GM12892 (cell line): ENCODE measurements at places on chromosomes 6 and 20.

DNA sequence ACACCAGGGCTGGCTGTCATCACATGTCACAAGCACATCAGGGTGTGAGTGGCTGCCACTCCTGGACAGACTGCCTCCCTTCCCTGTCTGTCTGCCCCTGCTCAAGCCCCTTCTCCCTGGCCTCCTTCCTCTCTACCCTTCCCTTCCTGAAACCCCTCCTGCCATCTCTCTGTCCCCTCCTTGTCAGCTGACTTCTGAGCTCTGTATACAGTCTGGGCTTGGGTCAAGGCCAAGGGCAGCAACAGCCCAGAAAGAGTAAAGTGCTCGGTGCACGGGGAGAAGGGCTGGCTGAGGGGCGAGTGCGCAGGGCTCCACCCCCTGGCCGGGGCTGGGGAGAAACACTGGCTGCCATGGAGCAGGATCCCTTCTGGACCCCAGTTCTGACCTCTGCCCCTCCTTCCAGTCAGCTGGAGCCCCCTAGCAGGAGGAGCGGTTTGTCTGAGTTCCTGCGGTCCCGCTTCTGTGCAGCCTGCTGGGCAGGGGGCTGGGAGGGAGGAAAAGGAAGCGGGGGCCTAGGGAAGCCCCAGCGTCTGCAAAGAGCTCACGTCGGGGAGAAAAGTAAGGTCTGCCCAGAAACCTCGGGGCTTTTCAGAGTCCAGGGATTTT, 2.0 kb downstream of the LKAAEAR1 start:
- no peak for DNase-seq

GRCh38 chr20:48265791-48266190, 480.5 kb upstream of the SULF2 start:
- DNase-seq = no peak

GRCh38 chr6:113873043-113873667, 16.0 kb downstream of the MARCKS start:
- no peak for DNase-seq

GRCh38 chr20:49982072-49982345, 771 bp upstream of the SNAI1 start:
- no peak for DNase-seq

DNA sequence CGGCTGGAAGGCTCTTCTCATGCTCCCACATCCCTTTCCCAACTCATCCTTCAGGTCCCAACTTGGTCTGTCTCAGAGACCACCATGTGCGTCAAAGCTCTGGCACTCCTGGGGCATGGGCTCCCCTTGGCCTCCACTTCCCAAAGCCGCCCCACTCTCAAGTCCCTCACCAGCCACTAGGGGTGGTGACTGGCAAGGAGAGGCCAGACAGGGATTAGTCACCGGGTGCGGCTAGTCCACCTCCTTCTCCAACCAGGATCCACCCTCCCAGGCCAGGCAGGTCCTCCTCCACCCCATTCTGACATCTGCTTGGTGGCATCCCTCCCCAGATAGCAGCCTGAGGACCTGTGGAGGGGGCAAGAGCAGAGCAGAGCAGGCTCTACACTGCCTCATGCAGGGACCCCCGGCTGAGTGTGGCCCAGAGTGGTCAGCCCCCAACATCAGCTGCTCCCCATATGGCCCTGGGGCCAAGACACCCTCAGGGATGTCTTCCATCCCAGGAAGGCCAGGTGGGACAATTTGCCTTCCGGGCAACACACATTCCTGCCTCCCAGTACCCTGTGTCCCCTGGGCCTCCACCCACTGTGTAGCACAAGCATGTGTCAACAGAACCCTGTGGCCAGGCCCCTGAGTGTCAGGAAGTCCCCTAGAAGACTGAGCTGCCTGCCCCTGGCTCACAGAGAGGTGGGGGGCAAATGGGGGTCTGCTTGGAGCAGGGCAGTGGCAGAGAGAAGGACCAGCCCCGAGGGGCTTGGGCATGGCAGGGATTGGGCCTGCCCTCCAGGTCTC, 29.2 kb downstream of the YTHDF1 start:
- no peak for DNase-seq

DNA sequence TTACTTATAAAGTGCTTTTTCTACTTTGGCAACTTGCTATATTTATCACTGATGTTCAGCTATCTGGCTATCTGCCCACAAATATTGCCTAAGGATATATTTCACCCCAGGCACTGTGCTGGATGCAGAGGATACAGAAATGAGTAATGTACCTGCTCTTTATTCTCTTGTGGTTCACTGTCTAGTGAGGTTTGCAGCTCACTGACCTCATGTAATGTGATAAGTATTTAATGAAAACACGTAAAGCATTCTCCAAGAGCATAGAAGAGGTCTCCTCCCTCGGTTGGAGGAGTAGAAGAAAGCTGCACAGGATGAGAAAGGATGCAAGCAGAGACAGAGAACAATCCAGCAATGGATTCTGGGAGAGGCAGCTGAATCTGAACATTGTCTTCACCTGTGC, 610.7 kb downstream of the CBLN4 start:
- DNase-seq = no peak

DNA sequence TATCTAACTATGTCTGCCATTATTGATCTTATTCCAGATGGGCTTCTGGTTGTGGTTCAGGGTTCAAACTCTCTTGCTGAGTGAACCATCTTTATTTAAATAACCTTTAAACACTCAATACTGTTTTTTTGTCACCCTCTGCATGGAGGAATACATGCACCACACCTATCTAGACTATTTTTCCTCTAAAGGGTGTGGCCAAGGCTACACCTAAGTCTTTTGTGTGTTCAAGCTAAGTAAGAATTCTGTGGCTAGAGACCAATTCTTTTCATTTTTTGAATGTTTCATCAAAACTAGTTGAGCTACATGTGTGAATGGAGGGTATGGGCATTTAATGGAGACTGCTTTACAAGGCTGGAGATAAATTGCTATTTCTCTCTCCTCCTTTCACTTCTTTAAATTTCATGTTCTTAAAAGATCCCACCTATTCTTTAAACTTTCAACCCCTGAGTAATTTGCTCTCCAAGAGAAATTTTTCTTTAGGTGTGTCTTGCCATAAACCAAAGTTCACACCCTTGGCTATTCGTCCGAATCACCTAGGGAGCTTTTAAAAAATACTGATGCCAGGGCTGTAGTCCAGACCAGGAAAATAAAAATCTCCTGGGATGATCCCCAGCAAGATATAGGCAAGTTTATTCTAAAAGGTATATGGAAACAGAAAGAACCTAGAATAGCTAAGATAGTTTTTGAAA, 24.8 kb upstream of the MBOAT1 start:
- no peak for DNase-seq

DNA sequence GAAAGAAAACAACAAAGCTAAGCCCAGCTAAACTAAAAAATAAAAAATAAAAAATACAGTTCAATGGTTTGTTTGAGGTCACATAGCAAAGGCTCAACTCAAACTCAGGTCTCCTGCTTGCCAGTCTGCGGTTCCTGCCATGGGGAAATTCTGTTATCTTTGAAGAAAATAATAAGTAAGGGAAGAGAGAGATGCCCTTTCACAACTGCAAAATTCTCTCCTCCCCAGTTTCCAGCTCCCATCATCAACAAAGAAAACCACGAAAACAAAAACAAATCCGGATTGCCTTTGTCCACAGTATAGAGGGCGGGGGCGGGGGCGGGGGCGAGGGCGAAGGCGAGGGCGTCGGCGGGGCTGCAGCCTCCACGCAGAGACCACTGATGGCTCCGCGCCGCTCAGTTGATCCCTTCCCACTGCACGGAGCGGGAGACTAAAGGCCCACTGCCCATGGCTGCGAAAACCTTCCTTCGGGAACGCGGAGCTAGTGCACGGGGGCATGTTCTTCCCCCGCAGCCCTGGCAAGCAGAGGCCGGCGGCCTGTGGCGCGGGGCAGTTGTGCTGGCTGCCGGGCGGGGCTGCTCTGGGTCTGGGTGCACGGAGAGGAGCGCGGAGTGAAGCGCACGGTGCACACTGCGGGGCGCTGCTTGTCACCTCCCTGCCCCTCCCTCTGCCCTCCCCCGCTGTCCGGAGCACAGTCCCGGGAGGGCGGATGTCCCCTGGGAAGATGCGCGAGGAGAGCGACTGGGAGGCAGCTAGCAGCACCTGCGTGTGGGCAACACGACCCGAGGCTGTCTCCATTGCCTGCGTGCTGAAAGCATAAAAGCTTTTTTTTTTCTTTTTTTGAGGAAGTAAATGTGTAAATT, 54.1 kb upstream of the TPD52L1 start:
- DNase-seq = no peak

DNA sequence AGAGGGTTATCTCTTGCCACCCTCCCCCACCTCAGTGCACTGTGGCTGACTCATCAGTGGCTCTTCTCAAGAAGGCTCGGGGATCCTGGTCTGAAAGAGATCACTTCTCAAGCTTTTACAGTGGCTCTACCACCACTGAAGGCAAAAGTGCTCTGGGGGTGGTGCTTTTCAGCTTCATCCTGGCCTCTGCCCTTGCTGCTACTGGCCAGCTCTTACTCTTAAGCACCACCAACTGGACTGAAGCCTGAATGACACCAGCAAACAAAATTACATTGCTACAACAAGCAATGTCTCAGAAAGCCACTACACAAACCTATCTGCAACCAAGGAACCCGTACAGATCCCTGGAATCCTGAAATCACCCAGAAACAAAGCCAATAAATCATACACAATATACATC, 402.1 kb downstream of the EPHA7 start:
- DNase-seq = no peak

GRCh38 chr6:130306377-130306776, 59.4 kb upstream of the TMEM200A start:
- DNase-seq = no peak

- no peak for DNase-seq
Observed at GRCh38 chr6:84220809-84221409, 6.5 kb downstream of the CEP162 start.

DNA sequence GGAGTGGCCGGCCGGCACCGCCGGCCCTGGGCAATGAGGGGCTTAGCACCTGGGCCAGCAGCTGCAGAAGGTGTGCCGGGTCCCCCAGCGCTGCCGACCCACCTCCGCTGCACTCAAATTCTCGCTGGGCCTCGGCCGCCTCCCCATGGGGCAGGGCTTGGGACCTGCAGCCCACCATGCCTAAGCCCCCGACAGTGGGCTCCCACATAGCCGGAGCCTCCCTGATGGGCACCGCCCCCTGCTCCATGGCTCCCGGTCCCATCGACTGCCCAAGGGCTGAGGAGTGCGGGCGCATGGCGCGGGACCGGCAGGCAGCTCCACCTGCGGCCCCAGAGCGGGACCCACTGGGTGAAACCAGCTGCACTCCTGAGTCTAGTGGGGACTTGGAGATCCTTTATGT, 13.8 kb downstream of the SPINT4 start:
- no peak for DNase-seq

DNA sequence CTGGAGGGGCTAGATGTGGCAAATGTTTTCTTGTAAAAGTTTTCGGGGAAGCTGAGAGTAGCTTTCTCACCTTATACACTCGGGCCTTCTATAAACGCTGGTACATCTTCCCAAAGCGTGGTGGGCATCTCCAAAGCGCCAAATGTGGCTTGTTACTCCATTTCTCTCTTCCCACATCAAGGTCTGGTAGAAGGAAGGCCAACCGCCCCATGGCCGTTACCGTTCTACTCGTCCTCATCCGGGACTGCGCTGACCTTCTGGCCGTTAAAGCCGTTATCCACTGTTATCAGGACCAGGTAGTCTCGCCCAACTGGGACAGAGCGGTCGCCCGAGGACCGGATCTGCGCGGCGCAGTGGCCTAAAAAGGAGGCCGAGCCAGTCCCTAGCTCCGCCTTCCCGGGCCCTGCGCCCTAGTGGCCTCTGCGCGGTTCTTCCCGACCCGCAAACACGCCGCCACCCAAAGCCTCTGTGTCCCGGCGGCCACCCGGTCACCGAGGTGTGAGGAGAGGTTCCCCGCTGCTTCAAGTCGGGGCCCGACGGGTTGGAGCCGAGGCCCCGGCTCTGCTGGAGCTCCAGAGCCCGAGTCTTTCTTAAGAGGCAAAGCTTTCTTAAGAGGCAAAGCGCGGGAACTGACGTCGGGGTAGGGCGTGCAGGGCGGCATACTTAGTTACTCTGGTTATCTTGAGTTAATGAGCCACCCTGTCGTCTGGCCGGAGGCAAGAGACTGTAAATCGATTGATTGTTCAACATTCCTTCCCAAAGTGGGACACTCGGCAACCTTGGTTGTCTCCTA, 90.5 kb downstream of the GPX5 start:
- DNase-seq = no peak

DNA sequence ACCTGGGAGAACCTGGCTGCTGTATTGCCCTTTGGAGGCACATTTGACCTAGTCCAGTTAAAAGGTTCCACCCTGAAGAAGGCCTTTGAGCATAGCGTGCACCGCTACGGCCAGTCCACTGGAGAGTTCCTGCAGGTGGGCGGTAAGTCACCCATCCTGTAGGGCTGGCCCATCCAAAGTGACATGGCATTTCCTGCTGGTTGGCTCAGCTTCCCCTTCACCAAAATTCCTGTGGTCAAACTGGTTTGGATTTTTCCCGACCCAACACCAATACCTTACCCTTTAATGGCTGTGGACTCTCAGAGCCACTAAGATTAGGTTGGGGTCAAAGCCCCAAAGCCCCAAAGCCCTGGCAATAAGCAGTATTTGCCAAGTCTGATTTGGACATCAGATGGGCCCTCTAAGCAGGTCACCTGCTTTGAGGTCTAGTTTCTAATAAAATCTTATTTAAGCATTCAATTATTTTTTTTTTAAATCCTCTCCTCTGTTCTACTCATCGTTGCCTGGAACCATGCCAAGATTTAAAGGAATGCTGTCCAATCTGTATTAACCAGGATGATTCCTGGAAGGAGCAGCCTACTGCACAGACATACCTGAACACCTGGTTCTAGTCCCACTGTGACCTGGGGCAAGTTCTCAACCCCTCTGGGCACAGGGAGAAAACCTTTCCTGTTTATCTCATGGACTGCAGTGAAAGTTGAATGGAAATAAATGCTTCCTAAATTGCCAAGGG, 40.8 kb downstream of the NT5E start:
- DNase-seq = no peak

GRCh38 chr20:62476056-62476838, 452 bp upstream of the GATA5 start:
- no peak for DNase-seq
